NCI-H2171 (cell line): ENCODE measurements at places on chromosomes 1 and 21.

- no peak for DNase-seq
Observed at GRCh38 chr1:80882553-80882952, 918.2 kb upstream of the ADGRL2 start.

GRCh38 chr1:169890761-169891538 lies 2.7 kb downstream of the SCYL3 start:
- DNase-seq: no peak

DNA sequence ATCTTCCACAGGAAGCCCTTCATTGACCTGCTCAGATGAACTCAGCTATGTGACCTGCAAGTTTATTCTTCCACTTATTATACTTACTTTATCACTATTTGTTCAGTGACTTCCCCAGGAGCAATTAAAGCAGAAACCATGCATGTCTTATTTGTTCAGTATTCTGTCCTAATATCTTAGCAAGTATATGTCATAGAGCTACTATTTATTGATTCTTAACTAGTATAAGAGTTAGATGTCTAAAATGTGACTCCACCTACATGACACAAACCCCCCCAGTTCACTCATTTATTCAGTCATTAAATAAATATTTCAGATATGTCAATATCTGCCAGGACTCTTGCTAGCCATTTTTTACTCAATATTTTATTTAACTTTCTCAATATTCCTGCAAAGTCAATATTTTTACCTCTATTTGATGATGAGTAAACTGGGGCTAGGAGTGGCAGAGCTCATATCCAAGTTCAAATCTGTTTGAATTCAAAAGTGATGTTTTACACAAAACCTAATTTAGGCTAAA lies 469.0 kb upstream of the USP24 start:
- no peak for DNase-seq

DNA sequence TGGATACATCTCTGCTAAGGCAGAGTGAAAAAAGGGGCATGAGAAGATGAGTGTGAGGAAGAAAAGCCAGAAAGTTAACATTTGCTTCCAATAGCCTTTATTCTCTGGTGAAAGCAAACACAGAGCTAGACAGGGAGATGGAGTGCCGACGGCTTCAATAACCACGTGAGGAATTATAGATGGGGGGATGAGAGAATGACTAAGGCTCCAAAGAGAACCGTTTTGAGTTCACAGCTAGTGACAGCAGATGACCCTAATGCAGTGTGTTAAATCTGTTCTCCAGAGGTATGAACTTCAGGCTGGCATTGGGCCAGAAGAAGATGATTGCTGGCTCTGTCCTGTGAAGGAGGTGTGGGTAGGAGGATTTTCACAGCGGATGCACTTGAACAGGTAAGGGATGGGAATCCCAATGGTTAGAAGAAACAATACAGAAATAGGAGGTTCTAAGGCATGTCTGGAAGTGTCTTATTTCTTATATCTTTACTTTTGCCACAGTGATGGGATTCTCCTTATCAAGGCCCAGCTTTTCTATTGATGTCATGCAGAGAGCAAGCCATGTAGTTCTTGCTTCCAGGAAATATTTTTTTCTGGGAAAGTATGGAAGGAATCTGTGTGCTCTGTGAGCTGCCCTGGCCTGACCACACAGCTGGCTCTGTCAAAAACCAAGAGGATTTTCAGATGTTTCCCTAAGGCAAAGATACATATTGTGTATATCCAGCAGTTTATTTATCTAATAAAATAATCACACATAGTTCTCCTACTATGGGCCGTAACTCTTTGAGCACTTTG lies 573.8 kb downstream of the LTN1 start:
- DNase-seq: no peak

DNA sequence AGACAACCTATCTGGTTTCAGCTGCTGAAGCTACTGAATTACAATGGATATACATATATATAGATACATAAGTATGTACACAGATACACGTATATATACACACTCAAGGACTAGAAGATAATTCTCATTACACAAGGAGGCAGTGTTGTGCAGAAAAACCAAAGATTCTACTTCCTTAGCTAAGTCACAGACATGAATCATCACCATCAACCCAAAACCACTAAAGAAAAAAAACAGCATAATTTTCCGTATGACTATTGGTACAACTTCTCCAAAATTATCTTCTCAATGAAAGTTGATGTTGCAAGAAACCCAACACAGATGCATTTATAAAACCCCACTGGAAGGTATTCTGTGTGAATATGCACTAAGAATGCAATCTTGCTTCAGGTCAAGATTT lies 36.8 kb upstream of the RPF1 start:
- DNase-seq: no peak

- no peak for DNase-seq
Observed at GRCh38 chr1:231068762-231069161, 28.7 kb upstream of the FAM89A start.

GRCh38 chr1:155131856-155132255 lies 3.8 kb upstream of the SLC50A1 start:
- no peak for DNase-seq

GRCh38 chr1:32045772-32046171 lies 27.0 kb upstream of the TMEM39B start:
- DNase-seq: no peak

DNA sequence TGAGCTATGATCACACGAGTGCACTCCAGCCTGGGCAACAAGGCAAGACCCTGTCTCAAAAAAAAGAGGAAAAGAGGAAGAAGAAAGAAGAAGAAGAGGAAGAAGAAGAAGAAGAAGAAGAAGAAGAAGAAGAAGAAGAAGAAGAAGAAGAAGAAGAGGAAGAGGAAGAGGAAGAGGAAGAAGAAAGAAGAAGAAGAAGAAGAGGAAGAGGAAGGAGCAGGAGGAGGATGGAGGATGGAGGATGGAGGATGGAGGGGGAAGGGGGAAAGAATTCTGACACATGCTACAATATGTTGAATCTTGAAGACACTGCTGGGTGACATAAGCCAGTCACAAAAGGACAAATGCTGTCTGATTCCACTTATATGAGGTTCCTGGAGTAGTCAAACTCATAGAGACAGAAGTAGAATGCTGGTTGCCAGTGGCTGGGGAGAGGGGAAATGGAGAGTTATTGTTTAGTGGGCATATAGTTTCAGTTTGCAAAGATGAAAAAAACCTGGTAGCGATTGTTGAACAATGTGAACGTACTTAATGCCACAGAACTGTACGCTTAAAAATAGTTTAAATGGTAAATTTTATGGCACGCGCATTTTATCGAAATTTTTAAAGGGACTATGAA lies 47.3 kb upstream of the COA6 start:
- DNase-seq: no peak

DNA sequence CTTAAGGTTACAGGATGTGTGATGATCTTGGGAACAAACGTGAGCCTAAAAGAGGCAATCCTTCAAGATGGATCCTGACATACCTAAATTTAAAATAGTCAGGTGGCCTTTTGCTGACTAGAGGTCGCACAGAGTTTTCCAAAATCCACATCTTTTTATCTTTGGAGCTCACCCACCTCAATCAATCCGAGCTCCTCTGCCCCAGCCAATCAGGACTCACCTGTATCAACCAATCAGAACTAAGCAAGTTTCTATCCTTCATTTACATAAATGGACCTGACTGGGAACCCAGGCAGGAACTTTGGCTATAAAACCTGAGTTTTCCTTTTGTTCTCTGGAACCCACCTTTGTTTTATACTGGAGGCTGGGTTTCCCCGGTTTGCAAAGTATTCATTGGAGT lies 16.2 kb downstream of the DNAJC11 start:
- DNase-seq: no peak

GRCh38 chr1:45170151-45170742 lies 36.2 kb downstream of the ZSWIM5 start:
- no peak for DNase-seq

DNA sequence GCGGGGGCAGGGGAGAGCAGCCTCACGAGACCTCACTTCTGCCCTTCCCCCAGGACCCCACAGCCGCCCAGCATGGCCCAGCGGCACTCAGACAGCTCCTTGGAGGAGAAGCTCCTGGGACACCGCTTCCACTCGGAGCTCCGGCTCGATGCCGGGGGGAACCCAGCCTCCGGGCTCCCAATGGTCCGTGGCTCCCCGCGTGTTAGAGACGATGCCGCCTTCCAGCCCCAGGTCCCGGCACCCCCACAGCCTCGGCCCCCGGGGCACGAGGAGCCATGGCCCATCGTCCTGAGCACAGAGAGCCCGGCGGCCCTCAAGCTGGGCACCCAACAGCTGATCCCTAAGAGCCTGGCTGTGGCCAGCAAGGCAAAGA lies 8.5 kb downstream of the ARHGEF16 start:
- DNase-seq: no peak

DNA sequence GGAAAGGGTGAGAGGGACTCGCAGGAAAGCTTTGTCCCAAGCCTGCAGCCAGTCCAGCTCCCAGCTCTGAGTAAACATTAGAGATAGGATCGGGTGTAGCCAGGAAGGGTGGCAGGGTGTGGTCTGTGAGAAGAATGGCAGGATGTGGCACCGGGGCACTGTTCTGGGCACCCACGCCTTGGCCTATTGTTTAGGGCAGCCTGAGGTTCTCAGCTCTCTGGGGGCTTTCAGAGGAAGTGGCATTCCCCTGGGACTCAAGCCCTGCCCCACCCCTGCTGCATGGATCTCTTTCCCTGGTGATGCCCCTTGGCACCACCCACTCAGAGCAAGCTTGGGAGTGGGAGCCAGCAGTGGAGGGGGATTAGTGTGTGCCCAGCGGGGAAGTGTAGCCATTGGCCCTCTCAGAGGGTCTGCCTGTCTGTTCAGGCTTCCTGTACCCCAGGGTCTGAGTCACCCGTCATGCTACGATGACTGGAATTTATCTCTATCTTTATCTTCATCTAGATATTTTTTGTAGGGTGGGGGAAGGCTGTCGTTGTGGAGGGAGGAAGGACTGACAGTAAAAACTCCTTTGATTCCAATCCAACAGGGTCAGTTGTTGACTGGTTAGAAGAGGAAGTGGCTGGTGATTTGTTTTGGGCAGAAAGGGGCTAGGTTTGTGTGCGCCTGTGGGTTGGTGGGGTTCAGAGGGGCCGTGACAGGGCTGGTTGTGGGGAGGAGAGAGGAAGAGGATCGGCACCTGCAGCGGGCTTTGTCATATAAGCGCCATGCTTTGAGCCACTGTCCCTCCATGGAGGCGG lies 31.6 kb downstream of the SOX13 start:
- no peak for DNase-seq

DNA sequence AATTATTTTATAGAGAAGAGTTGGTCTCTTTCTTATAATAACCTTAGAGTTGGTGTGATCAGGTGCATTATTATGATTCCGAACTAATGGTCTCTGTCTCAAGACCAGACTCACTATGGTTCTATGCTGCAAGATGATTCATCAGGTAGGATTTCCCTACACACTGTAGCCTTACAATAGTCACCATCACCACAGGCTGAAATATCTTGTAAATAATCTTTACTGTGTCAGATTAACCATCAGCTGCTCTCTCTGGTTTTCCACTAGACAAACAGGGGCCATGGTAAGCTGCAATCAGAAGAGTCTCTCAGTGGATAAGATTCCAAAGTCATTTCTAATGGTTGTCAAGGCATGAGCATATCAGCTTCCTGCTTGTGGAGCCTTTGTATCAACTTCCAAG lies 4.4 kb upstream of the GBP4 start:
- DNase-seq: no peak

GRCh38 chr1:76510672-76511557 lies 356.4 kb upstream of the ST6GALNAC5 start:
- DNase-seq: no peak

DNA sequence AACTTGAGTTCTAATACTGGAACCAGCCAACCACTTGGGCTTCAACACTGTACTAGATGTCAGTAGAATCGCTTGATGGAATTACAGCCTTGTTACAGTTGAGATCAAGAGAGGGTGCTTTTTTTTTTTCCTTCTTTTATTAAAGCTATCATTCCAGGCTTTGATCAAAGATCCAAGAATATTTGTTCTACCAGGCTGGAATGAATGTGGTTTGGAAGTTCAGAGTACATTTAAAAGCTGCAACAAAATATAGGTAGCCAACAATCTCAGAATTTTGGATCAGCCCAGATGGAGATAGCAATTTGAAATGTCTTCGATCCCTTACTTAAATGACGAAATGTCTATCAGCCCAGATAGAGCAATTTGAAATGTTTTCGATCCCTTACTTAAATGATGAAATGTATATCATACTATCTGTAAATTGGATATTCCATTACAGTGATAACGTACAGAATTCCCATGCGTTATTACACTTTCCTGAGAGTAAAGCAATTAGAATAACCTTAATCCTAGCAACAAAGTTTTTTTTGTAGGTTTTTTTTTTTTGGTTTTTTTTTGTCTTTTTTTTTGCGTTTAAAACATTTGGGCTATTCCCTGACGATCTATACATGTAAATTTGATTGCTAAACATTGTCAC lies 3.6 kb downstream of the ZNF281 start:
- no peak for DNase-seq

GRCh38 chr1:203082571-203083462 lies 3.0 kb downstream of the MYOG start:
- no peak for DNase-seq

GRCh38 chr1:117036018-117036461 lies 24.1 kb upstream of the TTF2 start:
- DNase-seq: no peak

DNA sequence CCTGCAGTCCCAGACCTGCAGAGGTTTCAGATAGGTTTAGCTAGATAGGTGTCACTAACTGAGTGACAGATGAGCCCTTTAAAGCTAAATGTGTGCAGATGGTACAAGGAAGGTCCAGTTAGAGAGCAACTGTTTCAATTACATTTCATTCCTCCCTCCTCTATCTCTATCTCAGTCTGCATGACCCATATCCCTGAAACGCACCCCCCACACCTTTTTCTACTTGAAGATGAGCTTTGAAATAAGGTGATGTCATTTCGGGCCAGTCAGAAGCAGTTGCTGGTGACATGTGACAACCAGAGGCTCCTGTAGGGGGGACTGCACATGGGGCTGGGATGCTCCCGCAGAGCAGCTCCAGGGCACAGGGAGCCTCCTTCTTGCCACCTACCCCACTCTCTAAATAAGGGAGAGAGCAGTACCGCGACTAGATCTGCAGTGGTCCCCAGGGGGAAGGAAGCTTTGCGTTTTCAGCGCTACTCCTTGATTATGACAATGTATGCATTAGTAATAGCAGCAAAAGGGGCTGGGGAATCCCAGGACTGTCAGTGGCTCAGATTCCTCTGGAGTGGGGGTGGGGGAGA lies 4.3 kb downstream of the ATP8B2 start:
- peak; percentile 36 for DNase-seq

DNA sequence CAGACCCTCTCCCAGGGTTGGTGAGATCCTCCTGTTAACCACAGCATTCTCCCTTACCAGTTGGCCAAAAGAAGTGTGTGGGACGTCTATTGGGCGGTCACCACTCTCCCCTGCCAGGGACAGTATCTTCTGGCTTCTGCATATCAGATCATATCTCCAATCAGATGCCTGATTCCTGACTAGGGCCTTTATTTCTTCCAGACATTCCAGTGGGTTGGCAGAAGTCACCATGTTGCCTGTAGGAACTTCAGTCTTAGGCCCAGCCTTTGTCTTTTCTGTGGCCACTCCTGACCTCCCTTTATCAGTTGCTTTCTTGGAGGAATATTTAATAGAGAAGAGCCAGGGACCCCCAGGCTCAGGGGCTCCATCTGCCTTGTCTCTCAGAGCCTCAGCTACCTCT lies 130.4 kb upstream of the F3 start:
- DNase-seq: no peak
